ENCODE measurements at places on chromosomes 6 and 20.

DNA sequence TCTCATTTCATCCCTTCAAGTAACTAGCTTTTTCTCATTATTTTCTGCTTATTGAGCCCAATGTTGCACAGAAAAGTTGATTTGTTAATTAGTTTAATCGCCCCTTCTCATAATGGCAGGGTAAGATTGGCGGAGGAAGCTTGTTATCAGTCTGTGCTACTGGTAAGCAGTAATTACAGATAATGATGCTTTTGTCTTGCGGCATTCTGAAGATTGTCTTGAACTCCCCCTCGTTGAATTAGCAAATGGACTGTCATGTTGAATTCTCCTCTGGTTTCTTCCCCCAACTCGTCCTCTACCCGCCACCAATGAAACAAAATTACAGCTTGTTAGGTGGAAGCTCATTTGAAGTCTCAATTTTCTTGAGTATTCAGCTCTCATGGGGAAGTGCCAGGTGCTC is 39.4 kb downstream of the PRDM13 start:
- DNase-seq, result no peak

DNA sequence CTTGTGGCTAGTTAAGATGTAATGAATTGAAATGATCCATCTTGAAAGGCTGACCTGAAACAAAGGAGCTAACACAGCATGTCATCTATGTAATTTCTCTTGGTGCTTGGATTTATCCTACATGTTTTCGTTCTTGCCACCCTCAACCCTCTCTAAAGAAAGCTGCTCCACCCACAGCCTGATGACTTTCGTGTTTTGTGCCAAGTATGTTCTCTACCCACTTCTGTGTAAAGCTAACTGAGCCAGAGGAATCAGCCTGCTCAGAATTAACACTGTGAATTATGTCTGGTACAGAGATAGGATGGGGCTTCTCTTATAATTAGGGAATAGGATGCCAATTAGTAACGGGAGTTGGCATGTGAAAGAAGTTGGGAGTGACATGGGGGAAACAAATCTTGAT is 67.9 kb upstream of the MLIP start:
- DNase-seq, result no peak

GRCh38 chr6:150301846-150302519 is 66.8 kb upstream of the IYD start:
- DNase-seq, result peak; percentile 42

DNA sequence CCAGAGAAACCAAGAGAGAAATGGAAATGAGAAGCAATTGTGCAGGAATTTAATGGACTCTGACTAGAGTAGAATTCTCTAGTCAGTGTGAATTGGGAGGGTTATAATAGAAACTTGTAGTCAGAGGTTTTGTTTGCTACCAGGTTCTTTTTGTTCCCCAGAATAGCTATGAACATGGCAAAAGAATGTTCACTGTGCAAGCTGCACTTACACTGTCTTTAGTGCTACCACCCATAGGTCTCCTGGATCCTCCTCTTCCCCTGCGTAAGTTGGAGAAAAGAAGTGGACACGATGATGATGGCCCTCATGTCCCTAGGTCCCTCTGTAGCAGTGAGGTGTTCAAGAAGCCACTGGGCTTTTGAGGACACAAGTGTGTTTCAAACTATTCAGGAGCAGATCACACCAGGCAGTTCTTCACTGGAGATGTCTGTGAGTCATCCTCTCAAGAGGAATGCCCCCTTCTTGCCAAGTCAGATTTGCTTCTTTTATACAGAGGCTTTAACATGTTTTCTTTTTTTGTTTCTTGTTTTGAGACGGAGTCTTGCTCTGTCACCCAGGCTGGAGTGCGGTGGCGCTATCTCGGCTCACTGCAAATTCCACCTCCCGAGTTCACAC is 47.6 kb upstream of the SMIM8 start:
- no peak for DNase-seq

DNA sequence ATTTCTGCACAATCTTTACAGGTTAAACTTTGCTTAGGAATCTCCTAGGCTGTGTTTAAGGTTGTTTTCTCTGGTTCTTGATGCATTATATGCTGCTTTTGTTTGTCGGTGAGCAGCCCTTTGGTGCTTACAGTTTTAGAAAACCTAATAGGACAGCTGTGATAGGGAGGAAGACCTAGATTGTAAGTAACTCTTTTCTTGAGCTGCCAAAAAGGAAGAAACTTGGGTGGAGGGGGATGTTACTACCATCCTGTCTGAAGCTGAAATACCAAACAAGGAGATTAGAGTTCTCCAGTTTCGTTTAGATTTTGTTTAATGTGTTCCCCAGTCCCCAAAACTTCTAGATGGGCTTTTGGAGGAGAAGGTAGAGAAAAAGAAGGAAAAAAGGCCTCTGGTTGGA is 72.0 kb downstream of the ANKS1A start:
- DNase-seq, result no peak

DNA sequence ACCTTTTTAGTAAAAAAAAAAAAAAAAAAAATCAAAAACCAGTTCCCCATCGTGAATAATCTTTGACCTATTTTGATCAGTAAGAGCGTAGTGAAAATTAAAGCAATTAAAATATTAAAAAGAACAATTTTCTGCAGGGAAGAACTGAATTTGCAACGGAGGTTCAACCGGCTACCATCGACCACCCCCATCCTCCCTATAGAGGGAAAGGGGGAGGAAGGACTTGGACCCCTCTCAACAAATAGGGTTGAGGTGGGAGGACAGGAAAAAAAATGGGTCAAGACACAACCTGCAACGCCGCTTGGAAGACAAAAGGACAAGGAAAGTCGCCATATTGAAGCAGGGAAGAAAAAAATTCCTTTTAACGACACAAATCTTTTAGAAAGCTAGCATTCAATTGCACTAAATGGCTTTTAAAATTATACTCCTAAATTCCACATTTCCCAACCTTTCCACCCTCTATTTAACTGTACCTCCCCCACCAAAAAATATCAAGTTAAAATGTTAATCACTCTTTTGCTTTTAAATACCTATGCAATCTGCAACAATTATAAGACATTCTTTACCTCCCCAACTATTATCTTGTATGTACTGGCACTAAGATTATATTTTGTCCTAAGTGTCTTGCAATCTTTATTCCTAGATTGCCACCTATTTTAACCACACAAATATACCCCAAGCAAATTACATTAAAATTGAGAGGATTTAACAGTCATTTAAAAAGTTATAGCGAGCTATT is 1.7 kb downstream of the PPP1R10 start:
- peak; percentile 61 for DNase-seq

DNA sequence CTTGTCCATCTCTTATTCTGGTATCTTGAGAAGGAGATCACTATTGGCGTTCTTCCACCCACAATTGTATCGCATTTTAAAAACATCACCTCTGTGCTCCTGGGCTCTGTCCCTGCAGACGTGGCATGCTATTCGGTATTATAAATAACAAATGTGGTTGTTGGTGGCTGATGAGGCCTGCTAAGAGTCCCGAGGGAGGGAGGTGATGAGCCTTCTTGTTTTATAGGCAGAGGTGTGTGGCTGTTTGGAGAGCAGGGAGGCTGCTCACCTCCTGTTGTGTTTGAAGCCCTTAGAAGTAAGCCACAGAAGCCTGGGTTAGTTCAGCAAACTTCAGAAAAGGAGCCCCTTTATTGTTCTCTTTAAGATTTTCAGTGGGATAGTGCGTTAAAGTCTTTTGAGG is 15.6 kb downstream of the MANBAL start:
- DNase-seq, result no peak

DNA sequence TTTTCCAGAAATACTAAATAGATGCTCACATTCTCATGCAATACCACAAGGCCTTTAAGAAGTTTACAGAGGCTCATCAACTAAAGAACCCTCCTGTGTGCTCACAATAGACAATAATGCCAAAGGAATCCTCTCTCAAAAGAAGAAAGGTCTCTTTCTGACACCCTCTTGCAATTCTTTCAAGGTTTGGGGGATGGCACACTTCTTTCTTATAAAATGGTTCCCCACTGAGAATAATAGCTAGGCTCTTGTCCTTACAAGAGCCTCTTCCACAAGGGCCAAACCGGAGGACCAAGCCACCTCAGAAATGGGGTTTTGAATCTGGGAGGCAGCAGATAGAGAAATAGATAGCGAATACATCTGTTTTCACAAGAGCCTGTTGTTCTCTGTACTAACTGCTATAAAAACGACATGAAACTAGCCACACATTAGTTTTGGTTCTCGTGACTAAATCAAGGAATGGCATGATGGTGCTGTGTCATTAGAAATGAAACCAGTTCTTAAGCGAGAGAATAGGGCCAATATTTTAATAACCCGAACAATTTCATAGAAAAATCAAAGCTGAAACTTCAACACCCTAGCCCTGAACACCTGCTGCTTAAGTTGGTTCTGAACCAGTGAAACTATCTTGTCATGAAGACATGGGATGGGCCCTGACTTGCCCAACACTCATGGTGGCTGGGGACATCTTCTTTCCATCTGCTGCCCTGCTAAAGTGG is 81.1 kb downstream of the PRDM1 start:
- no peak for DNase-seq

GRCh38 chr6:139602577-139602976 is 228.1 kb upstream of the CITED2 start:
- no peak for DNase-seq

GRCh38 chr6:100230953-100231316 is 233.8 kb downstream of the SIM1 start:
- DNase-seq, result no peak

DNA sequence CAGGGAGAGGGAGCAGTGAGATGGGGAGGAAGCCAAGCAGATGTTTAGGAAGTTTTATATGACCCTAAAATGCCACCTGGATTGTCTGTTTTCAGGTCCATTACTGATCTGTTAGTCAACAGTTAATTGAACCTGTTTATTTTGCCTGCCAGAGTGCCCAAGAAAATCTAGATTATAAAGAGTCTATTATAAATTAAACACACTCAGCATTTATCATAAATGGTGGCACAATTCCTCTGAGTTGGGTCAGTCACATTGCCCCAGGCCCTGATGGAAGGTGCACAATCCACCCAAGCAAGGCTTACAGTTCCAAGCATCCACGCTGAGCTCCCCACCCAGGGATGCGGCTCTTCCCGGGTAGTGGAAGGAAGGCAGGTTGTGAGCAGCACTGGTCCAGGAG is 21.4 kb upstream of the ULBP3 start:
- no peak for DNase-seq

- no peak for DNase-seq
These were observed 7.4 kb downstream of the CPNE1 start for GRCh38 chr20:35657271-35657670.

GRCh38 chr20:5855939-5856338 is 94.4 kb downstream of the TRMT6 start:
- DNase-seq, result no peak

GRCh38 chr6:159229651-159230051 is 60.5 kb downstream of the FNDC1 start:
- no peak for DNase-seq

- DNase-seq, result peak; percentile 53
These were observed 77.9 kb downstream of the TNFAIP3 start for GRCh38 chr6:137944793-137945498.

GRCh38 chr6:127946388-127946787 is 45.5 kb upstream of the THEMIS start:
- DNase-seq, result no peak

- DNase-seq, result no peak
These were observed 84.8 kb downstream of the TTLL2 start for GRCh38 chr6:167409694-167410093.

- no peak for DNase-seq
These were observed 108.5 kb upstream of the RALGAPA2 start for GRCh38 chr20:20820785-20821483.
